ENCODE measurements at places on chromosomes 6 and 20. TPM values are rescaled to one million over a fixed set of nuclear protein-coding genes. Genes with fewer than 3 reads are reported as not detected.

The FAM209B gene
- not detected for total RNA-seq

GRCh38 chr6:158766621-158767455, 52.3 kb downstream of the EZR start:
- DNase-seq, result no peak

The KCNK15 gene
- 0.21 TPM for total RNA-seq

GRCh38 chr6:166667796-166668610, 41.0 kb upstream of the RPS6KA2 start:
- DNase-seq, result no peak

DNA sequence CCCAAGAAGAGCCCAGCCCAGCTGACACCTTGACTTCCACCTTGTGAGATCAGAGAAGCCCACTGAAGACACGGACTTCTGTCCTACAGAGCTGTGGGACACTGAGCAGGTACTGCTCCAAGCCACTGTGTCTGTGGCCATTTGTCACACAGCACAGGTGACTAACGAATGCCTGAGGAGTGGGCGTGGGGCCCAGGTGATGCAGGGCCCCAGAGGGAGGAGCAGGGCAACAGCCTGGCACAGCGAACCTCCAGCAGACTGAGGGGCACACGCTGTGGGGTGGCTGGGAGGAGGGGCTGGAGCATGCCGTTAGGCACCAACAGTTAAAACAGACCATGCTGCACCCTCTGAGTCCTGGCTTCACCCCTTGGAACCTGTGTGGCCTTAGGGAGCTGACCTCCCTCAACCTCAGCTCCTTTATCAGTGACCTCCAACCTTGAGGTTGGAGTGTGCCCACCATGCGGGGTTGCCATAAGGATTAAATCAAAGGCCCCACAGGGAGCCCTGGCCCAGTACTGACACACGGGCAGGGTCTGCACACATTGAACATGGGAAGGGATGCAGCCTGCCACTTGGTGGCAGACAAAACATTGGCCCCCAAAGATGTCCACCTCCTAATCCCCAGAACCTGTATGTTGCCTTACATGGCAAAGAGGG, 119.9 kb upstream of the CST7 start:
- no peak for DNase-seq

DNA sequence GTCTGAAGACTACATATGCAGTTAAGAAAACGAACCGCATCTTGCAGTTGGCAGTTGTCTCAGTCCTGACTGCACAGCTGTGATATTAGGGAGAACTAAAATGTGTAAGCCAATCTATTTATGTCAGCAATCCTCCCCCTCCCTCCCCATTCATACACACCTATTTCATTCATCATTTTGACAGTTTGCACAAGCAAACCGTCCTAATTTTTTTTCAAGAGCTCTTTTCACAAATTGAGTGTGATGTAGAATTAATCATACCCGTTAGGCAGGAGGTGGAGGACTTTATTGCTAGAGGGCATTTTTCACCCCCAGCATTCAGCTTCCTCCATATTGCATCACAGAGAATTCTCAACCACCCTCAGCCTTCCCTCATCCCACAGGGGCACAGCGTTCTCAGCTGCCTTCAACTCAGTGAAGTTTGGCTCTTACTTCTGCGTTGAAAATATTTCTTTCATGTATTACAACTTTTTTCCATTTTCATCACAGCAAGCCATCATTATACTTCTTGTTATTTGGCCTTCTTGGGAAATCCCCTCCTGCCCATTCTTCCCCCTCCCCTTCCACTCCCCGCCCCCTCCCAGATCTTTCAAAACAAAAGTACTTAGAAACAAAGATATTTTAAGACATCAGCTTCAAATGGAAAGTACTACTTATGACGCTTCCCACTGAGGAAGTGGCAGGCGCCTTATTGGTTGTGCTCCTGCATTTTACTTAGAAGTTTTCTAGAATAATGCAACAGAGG, 37.5 kb downstream of the NOX3 start:
- no peak for DNase-seq

The DEFB124 gene
- total RNA-seq, result not detected

The ADGB gene
- 0.05 TPM for total RNA-seq

GRCh38 chr6:5905431-5906339, 101.0 kb downstream of the NRN1 start:
- DNase-seq, result no peak

DNA sequence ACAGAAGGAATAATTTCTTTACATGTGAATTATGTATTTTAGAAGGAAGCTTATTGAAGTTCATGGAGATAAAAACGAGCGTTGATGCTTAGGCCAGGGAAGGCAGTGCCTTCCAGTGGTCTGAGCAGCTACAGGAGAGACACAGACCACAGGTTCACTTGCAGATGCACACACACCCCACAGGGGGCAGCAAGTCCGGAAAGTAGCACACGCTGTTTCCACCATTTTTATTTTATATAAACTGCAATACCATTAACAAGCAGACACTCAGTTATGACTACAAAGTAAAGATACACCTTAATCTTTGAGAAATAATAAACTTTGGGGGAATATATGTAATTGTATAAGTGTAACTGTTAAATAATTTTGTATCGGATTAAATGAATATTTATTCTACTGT, 13.5 kb upstream of the DACT2 start:
- no peak for DNase-seq

- DNase-seq, result no peak
Measured at GRCh38 chr6:106005013-106005412, 81.1 kb upstream of the PRDM1 start.

The BHLHE23 gene
- total RNA-seq, result 0.26 TPM

DNA sequence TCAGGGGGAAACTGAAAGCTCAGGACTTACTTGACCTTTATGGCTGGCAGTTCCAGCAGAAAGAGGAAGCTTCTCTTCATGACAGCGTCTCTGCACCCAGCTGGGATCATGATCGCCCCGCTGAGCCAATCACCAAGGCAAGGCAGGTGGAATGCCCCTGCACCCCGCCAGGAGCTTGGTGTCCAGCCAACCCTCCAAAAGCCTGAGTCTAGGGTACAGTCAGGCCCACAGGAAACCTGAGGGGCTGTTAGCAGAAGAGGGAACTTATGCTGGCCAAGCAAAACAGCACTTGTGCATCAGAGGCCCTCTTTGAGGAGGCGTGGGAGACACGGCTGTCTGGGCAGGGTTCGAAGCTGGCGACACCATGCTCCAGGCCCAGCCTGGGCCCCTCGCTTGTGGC, 188.3 kb upstream of the GMDS start:
- no peak for DNase-seq

GRCh38 chr20:15440049-15440820, 1102.8 kb upstream of the FLRT3 start:
- no peak for DNase-seq

DNA sequence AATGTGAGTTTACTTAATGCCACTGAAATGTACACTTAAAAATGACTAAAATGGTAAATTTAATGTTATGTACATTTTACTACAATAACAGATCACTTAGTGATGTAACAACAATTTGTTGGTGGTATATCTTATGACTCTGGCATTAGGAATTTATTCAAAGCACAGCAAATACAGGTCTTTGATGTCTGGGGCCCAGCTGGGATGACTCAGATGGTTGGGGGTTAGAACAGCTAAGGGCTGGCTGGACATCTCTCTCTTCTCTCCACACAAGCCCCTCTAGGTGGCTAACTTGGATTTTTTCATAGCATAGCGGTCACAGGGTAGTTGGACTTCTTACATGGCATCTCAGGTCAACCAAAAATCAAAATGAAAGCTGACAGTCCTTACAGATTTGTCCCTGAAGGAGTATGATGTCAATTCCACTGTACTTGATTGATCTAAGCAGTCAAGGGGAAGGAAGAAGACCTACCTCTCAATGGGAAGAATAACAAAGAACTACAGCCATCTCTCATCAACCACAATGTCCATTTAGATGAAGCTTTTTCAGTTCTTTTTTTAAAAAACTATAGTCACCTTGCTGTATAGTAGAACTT, 37.5 kb upstream of the LCA5 start:
- DNase-seq, result no peak

The GPR6 gene
- not detected for total RNA-seq

The NOP56 gene
- 75.1 TPM for total RNA-seq

GRCh38 chr6:43895656-43896328, 125.8 kb downstream of the VEGFA start:
- no peak for DNase-seq

Data from urinary bladder (tissue), 4 donors.